NCI-H1417 (cell line): ENCODE measurements at places on chromosomes 5 and 9.

- DNase-seq, result no peak
These were observed 10.5 kb upstream of the SHB start for GRCh38 chr9:38079461-38080031.

GRCh38 chr5:160675988-160676387, 176.0 kb downstream of the ATP10B start:
- peak; percentile 25 for DNase-seq

- peak; percentile 71 for DNase-seq
These were observed 173.7 kb downstream of the BRINP1 start for GRCh38 chr9:119195521-119195920.

DNA sequence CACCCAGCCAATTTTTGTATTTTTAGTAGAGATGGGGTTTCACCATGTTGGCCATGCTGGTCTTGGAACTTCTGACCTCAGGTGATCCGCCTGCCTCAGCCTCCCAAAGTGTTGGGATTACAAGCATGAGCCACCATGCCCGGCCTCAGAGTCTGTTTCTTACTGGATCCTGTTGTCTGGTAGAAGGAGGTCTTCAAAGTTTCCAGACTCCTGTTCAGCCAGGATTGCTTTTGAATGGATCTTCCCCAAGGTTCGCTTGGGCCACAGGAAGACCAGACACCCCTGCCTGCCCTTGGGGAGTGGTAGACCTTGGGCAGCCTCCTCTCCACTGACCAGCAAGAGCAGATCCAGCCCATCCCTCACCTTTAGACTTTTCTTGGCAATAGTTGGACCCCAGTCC, 7.6 kb upstream of the LCN2 start:
- no peak for DNase-seq

GRCh38 chr9:106529616-106530015, 333.4 kb upstream of the ZNF462 start:
- DNase-seq, result no peak

DNA sequence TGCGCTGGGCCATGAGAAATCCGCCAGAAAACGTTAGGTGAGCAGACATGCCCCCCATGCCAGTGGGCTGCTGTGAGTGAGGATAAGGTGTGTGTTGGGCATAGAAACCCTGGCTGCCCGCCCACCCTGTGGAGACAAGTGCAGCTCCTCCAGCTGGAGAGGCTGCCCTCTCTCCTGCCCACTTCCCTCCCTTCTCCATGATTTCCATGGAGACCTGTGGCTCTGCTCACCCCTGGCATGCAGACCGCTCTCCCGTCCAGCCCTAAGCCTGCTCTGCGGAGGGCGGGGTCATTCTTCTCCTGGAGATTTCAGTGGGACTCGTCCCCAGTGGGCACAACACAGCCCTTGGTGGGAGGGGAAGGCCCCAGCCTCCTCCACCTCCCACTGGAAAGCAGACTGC, 133.0 kb upstream of the FAM120A start:
- DNase-seq, result no peak

GRCh38 chr5:142287096-142287972, 37.5 kb downstream of the SPRY4 start:
- DNase-seq, result no peak

DNA sequence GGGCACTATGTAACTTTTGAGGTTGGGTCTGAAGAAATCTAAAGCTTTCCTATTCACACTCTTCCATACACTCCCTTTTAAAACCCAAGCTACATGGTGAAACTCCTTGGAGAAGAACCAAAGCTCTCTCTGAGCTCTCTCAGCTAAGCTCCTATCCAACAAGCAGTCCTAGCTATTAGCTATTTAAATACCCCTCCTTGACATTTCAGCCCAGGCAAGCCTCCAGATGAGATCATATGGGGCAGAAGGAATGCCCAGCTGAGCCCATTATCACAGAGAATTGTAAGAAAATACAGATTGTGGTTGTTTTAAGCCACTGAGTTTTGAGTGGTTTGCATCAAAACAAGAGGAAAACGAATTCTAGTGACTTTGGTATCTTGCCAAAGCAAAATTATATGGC, 15.2 kb downstream of the HSPB3 start:
- no peak for DNase-seq

- DNase-seq, result peak; percentile 39
These were observed at the start of gene RORB for GRCh38 chr9:74496819-74497747. TSS of gene RORB (plus strand) at chr9:74497335. CDS start at chr9:74497977, 642 bp downstream.

GRCh38 chr9:97831843-97832636, 21.0 kb upstream of the FOXE1 start:
- no peak for DNase-seq

GRCh38 chr5:153517241-153517611, 26.8 kb downstream of the GRIA1 start:
- DNase-seq, result peak; percentile 42

- DNase-seq, result peak; percentile 40
These were observed 10.5 kb upstream of the GALNT10 start for GRCh38 chr5:154179846-154180710.

DNA sequence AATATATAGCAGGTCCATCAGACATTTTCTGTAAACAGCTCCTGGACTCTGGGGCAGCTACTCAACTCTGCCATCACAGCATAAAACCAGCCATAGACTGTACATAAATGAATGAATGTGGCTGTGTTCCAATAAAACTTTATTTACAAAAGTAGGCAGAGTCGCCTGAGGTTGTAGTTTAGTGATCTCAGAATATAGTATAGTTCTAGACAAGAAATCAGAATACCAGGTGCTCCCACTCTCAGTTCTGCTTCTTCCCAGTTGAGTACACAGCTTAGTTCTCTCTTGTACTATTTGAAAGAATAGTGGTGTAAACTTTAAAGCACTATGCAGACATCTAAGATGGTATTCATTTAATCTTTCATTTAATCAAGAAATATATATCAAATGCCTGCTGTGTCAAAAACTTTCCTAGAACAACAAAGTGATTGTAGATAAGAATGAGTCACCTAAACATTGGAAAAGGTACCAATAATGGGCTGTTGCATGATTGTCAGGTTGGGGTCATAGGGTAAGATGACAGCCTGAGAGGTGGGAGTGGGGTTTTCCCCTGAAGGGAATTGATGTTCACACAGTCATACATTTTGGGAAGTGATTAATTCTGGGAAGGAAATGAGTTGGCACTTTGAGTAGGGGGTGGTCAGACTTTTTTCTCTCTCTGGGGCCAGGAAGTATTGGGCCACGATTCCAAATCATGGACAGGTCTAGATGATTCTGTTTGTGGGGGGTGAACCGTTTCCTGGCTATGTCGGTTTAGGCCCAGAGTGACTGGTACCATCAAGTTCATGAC, 37.0 kb downstream of the TNFSF8 start:
- DNase-seq, result no peak

- no peak for DNase-seq
These were observed 713 bp downstream of the MOB3B start for GRCh38 chr9:27528886-27529315.

DNA sequence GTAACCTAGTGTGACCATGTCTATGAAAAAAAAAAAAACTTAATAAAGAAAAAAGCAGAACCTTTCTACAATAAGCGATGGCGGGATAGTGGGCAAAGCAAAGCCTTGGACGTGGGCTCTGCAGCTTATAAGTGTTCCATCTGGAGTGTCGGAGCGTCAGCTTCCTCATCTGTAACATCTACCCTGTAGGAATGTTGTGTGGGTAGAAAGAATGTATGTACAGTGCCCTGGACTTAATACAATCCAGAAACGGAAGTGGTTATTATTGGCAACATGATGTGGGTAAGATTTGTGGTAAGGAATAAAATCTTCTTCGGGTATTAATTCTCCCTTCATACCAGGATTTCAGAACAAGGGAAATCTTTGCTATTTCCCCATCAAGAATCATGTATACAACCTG, 66.5 kb downstream of the SEMA5A start:
- DNase-seq, result no peak

DNA sequence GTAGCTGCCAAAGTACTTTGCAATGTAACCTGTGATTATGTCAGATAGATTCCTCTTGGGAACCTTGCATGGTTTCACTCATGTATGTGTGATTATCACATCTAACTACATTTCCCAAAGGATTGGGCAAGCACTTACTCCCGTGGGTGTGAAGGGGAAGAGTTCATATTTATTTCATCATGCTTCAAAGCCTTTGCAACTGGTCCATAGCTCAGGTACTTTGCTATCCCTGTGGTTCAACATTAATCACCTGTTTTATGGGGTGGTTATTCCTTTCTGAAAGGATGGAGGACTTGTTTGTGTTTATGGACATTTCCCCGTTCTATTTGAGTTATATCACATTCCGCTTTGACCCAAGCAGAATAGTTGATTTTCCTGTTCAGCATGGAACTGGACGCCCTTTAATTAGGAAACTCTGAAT, 13.6 kb upstream of the ERMP1 start:
- peak; percentile 24 for DNase-seq
